Bronchial smooth muscle cell (primary cell): ENCODE measurements at places on chromosomes 6 and 20. TPM values are rescaled to one million over a fixed set of nuclear protein-coding genes. Genes with fewer than 3 reads are reported as not detected.

Gene ASCC3
- total RNA-seq: 59.2 and 60.4 TPM in 2 replicates

Gene UST
- 15.1 and 15.9 TPM in 2 replicates for total RNA-seq

Gene CNBD2
- total RNA-seq: 0.77 and 1.7 TPM in 2 replicates

Gene LY6G6F
- total RNA-seq: not detected in 2 replicates

Gene BCAS4
- 11.0 and 15.5 TPM in 2 replicates for total RNA-seq

Gene PPP1R16B
- total RNA-seq: under 0.01 TPM in 2 replicates

Gene PRIM2
- 16.1 and 28.4 TPM in 2 replicates for total RNA-seq

Gene PPIL6
- total RNA-seq: 1.4 and 3.5 TPM in 2 replicates

Gene PDE7B
- total RNA-seq: 43.3 and 65.6 TPM in 2 replicates

Gene COQ3
- total RNA-seq: 1.7 and 4.6 TPM in 2 replicates

Gene SPDEF
- not detected in 2 replicates for total RNA-seq

Gene PLCB1
- 17.3 and 24.9 TPM in 2 replicates for total RNA-seq

Gene PKHD1
- total RNA-seq: not detected in 2 replicates

Gene TRIM10
- total RNA-seq: under 0.01 TPM in 1 of 2 replicates, not detected in the other

Gene GTSF1L
- not detected in 2 replicates for total RNA-seq

Gene HLA-DRB5
- not detected in 2 replicates for total RNA-seq

Gene HRH3
- not detected in 2 replicates for total RNA-seq

Gene STX11
- 0.32 TPM in 1 of 2 replicates, not detected in the other for total RNA-seq

Gene SLC22A7
- not detected in 2 replicates for total RNA-seq

Gene PARD6B
- total RNA-seq: 0.26 and 0.47 TPM in 2 replicates

Gene OLIG3
- not detected in 2 replicates for total RNA-seq

Gene TPD52L2
- 95.0 and 133 TPM in 2 replicates for total RNA-seq

Gene GRM1
- total RNA-seq: under 0.01 and 0.17 TPM in 2 replicates

Gene RNF217
- total RNA-seq: 7.3 and 16.3 TPM in 2 replicates

Gene CPNE5
- 0.47 TPM in 1 of 2 replicates, not detected in the other for total RNA-seq

Gene BPI
- total RNA-seq: 0.17 and 0.32 TPM in 2 replicates

Gene TSPO2
- not detected in 2 replicates for total RNA-seq

Gene NEDD9
- total RNA-seq: 0.16 and 0.17 TPM in 2 replicates

Gene POU3F2
- total RNA-seq: under 0.01 TPM in 2 replicates

Gene SPATS1
- total RNA-seq: 0.16 TPM in 1 of 2 replicates, not detected in the other

Gene ARHGAP18
- 7.2 and 20.2 TPM in 2 replicates for total RNA-seq

Gene SLC52A3
- not detected in 2 replicates for total RNA-seq

Gene TRIM38
- 9.9 and 10.1 TPM in 2 replicates for total RNA-seq

Gene GLP1R
- total RNA-seq: not detected in 2 replicates

Gene C20orf202
- total RNA-seq: not detected in 2 replicates

Gene DEFB125
- total RNA-seq: not detected in 2 replicates

Gene GHRH
- total RNA-seq: not detected in 2 replicates

Gene OXT
- not detected in 2 replicates for total RNA-seq
